ENCODE measurements at places on chromosomes 6 and 20.

DNA sequence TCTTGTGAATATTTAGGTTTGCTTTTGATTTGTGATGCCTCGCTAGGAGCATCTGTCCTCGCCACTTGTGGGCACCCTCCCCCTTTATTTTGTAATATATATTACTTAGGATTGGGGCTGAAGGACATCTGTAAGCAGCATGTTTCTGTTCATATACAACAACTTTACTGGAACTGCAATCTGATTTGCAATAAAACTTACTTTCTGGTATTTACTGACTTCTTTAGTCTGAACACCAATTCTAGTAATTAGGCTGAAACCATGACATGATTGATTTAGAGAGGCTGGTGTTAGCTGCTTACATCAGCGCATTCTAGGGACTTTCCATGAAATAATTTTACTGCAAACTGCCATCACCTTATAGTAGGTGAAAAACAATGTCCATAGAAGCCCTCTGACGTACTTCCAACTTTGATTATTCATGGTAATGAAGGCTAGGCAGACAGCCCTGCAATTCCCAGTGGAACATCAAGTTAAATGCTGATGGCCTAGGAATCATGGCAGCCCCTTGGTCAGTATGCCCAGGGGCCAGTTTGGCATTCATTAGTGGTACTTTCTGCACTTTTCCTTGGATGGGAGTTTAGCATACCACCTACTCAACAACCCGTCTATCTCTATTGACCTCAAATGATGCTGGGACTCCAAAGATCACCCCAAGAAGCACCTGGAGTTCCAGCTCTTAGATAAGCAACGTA lies 132.9 kb upstream of the MCHR2 start:
- no peak for DNase-seq

- DNase-seq = no peak
Measured at GRCh38 chr20:47775039-47775438, 10.2 kb downstream of the SULF2 start.

DNA sequence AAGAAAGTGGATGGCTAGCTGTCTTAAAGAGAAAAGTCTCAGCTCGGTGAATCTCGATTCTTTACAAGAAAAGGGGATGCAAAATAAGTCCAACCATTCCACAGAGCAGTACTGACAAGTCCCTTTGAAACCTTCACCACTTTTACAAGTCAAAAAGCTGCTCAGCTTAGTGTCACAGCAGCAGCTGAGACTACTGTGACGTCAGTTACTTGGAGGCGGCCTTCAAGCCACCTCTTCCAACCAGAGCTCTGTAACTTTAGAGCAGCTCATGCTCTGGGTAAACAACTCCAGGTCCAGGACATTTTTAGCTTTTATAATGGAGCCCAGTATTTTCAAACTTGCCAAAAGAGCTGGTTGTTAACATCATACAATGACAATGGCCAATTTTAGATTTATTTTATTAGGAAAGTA lies at the start of gene KIAA0408:
TSS of gene KIAA0408 (minus strand) at position 159 of the 411 bp plus-strand sequence. CDS start 5,408 bp downstream, outside the sequence.
- no peak for DNase-seq

GRCh38 chr20:4573564-4574355 lies 147.9 kb upstream of the PRND start:
- DNase-seq = no peak

DNA sequence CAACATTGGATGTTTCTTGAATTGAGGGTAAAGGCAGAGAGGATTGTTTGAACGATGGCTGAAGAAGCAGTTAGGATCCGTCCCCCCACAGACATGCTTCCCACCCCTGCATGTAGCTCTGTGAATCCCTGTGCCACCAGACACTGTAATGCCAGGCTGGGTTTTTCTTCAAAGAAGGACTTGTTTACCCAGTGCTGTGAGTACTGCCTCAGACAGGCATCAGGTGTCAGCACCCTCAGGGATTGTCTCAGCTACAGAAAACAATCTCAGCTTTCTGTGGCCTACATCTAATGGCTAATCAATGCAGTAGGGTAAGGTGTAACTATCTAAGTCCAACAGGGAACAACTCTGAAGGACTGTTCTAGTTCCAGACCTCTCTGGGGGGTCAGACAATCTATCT lies 853.0 kb upstream of the EPHA7 start:
- no peak for DNase-seq

- no peak for DNase-seq
Measured at GRCh38 chr6:170416303-170416702, 109.7 kb downstream of the FAM120B start.

DNA sequence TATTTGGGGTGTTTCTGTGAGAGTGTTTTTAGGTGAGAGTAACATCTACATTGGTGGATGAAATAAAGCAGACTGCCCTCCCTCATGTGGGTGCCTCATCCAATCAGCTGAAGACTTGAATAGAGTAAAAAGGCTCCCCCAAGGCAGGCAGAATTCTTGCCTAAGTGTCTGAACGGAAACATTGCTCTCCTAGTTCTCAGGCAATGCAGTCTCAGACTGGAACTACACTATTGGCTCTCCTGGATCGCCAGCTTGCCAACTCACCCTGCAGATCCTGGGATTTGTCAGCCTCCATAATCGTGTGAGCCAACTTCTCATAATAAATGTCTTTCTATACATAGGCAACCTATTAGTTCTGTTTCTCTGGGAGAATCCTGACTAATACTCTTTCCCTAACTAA lies 5.5 kb upstream of the TMEM170B start:
- DNase-seq = no peak

DNA sequence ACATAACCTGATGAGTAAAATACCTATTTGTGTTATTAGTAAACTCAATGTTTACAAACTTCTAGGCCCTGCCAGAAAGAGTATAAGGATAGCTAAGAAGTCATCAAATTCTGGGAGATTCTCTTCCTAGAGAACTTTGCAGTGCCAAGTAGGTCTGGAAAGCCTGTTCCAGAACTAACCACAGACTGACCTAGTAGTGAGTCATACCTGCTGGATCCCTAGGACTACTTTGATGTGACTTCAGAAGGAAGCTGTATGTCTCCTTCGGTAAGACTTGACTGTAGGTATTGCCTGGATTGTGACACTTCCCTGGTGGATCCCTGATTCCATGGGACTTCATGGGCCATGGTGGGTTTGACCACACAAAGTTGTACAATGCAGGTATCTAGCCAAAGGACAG lies 131.7 kb downstream of the DNAH8 start:
- DNase-seq = no peak
